Stimulated activated CD4-positive, alpha-beta T cell treated with anti-CD3 and anti-CD28 coated beads, Interleukin-15, amount 100 ng/mL, for 24 hours (primary cell): ENCODE measurements at places on chromosomes 12 and 14.

- no peak for DNase-seq
Observed at GRCh38 chr12:116639765-116640164, 80.6 kb downstream of the MAP1LC3B2 start.

DNA sequence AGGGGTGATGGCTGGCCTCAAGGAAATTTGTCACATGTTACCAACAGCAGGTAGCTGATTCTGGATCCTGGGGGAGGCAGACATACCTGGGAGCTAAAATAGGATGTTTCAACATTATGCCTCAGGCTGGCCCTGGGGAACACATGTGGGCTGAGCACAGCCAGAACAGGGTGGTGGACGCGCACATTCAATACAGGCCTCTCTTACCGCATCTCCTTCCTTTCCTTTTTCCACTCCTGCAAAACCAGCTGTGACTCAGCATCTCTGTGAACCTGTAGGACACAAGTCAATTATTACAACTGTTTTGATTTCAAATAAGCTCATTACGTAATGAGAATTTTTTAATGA, 61.0 kb downstream of the NT5DC3 start:
- DNase-seq: no peak

- no peak for DNase-seq
Observed at GRCh38 chr12:98373025-98373554, 142.3 kb upstream of the TMPO start.

DNA sequence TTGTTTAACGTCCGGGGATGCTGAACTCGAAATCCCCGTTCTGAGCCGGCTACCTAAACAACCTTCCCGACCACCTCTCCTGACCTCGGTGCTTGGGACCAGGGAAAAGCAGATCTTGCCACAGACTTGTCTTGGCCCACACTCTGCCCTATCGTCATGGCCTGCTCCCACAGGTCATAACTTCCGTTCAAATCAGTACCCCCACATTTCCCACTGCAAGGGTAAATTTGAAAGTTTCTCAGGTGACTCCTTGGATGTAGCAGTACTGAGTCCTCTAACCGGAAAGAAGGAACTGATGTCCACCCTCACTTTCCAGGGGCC, 612 bp upstream of the RBM23 start:
- no peak for DNase-seq

DNA sequence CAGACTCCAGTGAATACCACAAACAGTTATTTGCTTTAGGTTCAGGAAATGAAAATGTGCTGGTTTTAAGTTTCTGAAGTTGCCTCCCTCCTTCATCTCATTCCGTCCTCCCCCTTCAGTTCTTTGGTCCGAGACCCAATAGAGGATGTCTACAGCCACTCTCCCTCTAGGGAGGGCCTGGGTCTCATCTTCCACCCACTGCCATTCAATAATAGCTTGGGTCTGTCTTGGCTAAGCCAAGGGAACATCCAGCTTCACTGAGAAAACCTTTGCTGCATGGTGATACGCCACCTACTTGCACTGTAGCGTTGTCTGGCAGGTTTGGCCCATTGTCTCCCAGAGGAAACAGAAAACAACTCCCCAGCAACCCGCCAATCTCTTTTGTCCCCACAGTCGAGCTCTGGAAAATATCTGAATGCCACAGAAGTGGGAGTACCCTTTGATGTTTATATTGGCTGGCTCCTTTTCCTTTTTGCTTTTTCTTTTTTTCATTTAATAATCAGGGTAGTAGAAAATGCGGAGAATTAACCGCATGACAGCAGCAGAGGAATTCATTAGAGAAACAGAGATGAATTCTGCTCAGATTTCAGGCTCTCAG, 380.1 kb downstream of the RAD51B start:
- no peak for DNase-seq

GRCh38 chr12:123905319-123905925, 67.2 kb downstream of the CCDC92 start:
- peak; percentile 71 for DNase-seq

- no peak for DNase-seq
Observed at GRCh38 chr12:113214895-113215400, 6.3 kb upstream of the TPCN1 start.

- DNase-seq: no peak
Observed at GRCh38 chr14:80491131-80491530, 279.8 kb upstream of the DIO2 start.

GRCh38 chr12:84313323-84313675, 599.3 kb downstream of the SLC6A15 start:
- no peak for DNase-seq

- no peak for DNase-seq
Observed at GRCh38 chr14:33742166-33742565, 208.7 kb downstream of the EGLN3 start.

- no peak for DNase-seq
Observed at GRCh38 chr12:9933958-9934357, 1.8 kb upstream of the CLEC2A start.

GRCh38 chr12:109445191-109445609, 31.9 kb downstream of the KCTD10 start:
- no peak for DNase-seq

- DNase-seq: no peak
Observed at GRCh38 chr14:96783915-96784224, 13.3 kb upstream of the VRK1 start.

GRCh38 chr14:64209444-64210131, 84.6 kb downstream of the ESR2 start:
- no peak for DNase-seq

- DNase-seq: peak; percentile 47
Observed at GRCh38 chr14:76924371-76925096, 98.3 kb downstream of the LRRC74A start.

- no peak for DNase-seq
Observed at GRCh38 chr12:32419520-32419960, 20.2 kb downstream of the FGD4 start.

- DNase-seq: no peak
Observed at GRCh38 chr12:95316798-95317197, 99.2 kb downstream of the VEZT start.

GRCh38 chr14:22664261-22664660, 20.1 kb upstream of the OR6J1 start:
- DNase-seq: no peak

DNA sequence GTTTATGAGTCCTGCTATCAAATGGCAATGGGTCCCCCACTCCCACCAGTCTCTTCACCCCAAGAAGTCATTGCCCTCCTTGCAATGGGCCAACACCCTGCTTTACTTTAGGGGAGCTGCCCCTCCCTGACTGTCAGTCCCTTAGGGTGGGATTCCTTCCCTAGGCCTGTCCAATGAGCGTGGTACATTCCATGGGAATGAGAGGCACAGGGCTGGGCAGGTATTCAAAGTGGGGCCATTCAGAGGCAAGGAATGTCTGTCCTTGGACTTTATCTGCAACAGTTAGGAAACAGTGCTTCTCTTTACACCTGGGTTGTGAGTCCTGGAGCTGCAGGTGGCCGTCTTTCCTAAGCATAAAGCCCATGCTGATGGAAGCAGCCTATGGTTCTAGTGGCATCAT, 40.8 kb downstream of the TMEM132C start:
- DNase-seq: no peak

- DNase-seq: no peak
Observed at GRCh38 chr14:96956464-96957239, 159.5 kb downstream of the VRK1 start.

- DNase-seq: no peak
Observed at GRCh38 chr12:104434129-104434528, 22.6 kb upstream of the CHST11 start.

DNA sequence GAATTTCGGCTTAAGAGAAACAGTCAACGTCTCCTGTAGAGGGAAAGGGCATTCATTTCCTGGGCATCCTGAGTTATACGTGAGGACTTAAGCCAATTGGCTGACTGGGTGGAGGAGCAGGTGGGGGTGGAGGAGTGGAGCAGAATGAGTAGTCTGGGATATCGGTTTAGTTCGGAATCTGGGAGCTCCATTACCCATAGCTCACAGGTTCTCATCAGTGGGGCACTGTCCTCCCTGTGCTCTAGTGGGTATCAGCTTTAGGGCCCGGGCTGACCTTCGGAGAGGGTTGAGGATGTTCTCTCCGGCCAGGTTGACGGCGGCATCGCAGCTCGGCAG, 704 bp downstream of the SDR39U1 start:
- no peak for DNase-seq

GRCh38 chr12:102503056-102503681, 22.8 kb upstream of the IGF1 start:
- no peak for DNase-seq

- DNase-seq: no peak
Observed at GRCh38 chr14:54186821-54187763, 209.7 kb upstream of the CDKN3 start.

DNA sequence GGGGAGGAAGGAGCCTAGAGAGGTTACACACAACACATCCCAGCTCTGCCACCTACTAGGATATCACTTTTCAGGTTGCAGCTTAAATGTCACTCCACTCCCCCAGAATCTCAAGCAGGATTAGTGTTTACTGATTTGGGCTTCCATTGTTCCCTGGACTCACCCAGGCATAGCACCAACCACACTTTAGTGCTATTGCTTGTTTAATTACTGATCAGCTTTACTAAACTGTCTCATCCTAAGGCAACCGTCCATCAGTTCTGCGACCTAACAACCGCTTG, 6.1 kb upstream of the KRT18 start:
- DNase-seq: no peak

GRCh38 chr12:46342562-46343033, 30.0 kb downstream of the SLC38A2 start:
- DNase-seq: no peak

DNA sequence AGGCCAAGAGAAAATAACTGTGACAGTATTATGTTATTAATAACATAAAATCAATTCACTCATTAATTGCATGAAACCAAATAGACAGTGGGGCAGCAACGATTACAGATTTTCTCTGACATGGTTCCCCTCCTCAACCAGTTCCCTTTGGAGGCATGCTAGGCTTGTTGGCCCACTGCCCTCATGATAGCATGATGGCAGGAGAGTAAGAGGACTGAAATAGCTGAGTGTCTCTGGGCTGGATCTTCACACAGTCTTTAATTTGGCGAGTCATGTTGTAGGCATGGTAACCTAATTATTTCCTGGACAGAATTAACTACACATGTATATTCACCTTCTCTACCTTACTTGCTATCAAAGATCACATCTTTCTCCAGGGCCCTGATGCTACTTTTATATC, 266.2 kb upstream of the PELI2 start:
- DNase-seq: no peak

- DNase-seq: no peak
Observed at GRCh38 chr12:25797949-25798348, 160.5 kb upstream of the RASSF8 start.

GRCh38 chr14:73785336-73785833, 66.2 kb upstream of the PTGR2 start:
- DNase-seq: peak; percentile 36

GRCh38 chr14:63231766-63232165, 27.5 kb downstream of the RHOJ start:
- no peak for DNase-seq

GRCh38 chr12:27807063-27807703, 27.1 kb upstream of the MANSC4 start:
- peak; percentile 41 for DNase-seq

- no peak for DNase-seq
Observed at GRCh38 chr12:14668591-14668990, 27.8 kb downstream of the GUCY2C start.

- DNase-seq: no peak
Observed at GRCh38 chr12:90229407-90230170, 521.0 kb upstream of the ATP2B1 start.

GRCh38 chr14:76050797-76051392, 65.3 kb downstream of the IFT43 start:
- peak; percentile 60 for DNase-seq

GRCh38 chr14:74551001-74551400, 57.4 kb downstream of the ISCA2 start:
- no peak for DNase-seq

GRCh38 chr12:86158956-86159355, 97.2 kb downstream of the MGAT4C start:
- no peak for DNase-seq

- DNase-seq: no peak
Observed at GRCh38 chr12:115864396-115864795, 413.1 kb downstream of the MED13L start.

DNA sequence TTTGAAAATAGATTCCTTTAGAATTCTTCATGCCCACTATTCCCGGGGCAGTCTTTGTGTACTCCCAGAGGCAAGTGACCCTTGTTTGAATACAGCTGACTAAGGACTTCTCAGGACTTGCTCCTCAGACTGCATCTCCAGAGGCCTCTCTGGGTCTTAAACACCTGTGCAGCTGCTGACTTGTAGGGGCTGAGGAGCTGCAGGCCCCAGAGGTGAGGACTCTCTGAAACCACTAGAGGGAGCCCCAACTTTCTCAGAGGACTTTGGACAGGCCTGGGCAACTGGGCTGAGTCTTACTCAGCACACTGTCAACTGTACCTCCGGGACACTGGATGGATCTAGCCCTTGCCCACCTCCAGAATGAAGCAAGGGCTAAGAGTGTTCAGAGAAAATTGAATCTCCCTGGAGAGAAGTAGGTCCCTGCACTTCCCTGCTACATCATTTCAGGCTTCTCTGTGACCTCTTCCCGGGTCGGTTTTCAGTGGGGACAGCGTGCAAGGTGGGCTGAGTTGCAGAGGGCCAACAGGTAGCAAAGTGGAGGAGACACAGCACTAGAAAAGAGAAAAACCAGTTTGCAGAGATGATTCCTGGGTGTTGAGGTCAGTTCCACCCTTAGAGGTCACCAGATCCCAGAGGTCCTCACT, 164.6 kb downstream of the TMEM117 start:
- peak; percentile 21 for DNase-seq

DNA sequence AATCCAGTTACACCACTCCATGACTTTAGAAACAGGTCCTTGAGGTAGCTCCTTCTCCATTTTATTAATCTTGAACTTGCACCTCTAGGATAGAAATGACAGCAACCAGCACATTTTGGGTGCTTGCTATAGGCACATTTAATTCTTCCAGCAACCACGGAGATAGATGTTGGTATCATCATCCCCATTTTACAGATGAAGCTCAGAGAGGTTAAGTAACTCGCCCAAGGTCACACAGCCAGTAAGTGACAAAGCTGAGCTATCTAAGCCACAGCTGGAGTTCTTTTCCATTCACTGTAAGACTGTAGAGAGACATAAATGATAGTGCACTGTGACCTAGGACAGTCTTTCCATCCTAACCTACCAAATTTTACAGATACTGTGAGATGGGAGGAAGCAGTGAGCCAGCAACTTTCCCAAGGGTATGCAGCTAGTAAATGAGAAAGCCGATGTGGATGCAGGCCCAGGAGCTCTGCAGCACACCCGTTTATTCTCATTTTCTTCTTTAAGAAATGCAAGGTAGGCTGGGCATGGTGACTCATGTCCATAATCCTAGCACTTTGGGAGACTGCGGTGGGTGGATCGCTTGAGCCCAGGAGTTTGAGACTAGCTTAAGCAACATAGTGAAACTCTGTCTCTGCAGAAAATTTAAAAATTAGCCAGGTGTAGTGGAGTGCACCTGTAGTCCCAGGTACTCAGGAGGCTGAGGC, 103.2 kb downstream of the TBX5 start:
- no peak for DNase-seq

GRCh38 chr14:104970231-104971068, 7.7 kb downstream of the AHNAK2 start:
- no peak for DNase-seq

DNA sequence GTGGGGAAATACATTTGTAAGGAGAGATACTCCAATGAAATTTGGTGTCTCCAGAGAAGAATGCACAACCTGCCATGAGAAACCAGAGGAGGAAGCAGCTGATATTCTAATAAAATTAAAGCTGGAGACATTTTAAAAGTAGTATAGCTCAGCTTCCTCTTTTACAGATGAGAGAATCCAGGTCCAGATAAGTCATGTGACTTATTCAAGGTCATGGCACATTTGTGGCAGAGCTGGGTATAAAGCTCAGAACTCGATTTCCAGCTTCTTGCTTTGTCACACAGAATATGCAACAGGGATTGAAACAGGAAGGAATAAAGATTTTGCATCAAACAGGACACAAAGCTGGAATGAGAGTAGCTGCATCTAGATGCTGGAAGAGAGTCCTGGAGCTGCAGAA, 174.8 kb downstream of the EMP1 start:
- no peak for DNase-seq
